ENCODE measurements at places on chromosomes 6 and 20.

DNA sequence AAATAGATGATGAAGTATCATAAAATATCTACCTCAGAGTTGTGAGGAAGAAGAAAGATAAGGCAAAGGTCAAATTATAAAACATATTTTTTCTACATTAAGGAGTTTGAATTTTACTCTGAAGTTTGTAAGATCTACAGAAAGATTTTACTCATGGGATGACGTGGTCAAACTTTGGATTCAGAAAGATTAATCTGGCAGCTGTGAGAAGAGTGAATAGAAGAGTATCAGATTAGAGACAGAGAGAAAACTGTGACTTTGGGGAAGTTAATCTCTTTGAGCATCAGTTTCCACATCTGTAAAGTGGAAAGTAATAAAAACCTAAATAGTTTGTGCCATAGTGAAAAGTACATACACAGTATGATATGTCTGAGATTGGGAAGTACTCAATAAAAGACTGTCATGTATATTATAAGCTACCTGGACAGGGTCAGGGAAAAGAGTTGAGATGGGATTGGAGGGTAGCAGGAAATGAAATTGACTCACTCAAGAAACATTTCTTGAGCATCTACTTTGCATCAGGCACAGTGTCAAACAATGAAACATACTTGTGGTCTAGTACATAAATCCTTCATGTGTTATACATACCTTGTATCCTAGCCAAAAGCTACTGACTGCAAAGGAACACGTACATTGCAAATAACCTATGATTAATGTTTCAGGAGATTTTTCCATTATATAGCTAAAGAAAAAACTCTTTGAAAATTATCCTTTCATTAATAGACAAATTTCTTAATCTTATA is 222.1 kb downstream of the TMEM200A start:
- no peak for DNase-seq

DNA sequence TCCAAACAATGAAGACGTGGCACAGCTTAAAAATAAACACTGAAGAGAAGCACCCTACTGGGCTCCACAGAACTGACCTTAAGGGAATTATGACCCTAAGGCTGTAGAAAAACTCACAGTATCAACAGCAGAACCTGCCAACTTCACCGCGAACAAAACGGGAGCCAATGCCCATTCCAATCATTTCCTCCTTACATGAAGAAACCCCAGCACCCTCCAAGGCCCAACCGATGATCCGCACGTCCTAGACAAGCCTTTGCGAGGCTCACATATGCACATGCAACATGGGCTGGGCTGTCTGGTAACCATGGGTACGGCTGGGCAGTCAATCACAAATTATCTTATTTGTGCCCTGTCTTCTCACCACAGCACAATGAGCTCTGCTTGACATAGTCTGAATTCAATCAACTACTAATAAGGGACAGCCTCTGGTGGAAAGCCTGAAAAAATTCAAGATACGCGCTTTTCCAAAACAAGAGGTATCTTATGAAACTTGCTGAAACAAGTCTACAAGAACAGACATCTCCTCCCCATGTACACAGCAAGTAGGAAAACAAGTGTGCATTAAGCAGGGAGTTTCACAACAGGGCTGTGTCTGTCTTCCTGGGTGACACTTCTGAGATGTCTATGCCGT is 1.7 kb downstream of the DIDO1 start:
- DNase-seq, result peak; percentile 17

DNA sequence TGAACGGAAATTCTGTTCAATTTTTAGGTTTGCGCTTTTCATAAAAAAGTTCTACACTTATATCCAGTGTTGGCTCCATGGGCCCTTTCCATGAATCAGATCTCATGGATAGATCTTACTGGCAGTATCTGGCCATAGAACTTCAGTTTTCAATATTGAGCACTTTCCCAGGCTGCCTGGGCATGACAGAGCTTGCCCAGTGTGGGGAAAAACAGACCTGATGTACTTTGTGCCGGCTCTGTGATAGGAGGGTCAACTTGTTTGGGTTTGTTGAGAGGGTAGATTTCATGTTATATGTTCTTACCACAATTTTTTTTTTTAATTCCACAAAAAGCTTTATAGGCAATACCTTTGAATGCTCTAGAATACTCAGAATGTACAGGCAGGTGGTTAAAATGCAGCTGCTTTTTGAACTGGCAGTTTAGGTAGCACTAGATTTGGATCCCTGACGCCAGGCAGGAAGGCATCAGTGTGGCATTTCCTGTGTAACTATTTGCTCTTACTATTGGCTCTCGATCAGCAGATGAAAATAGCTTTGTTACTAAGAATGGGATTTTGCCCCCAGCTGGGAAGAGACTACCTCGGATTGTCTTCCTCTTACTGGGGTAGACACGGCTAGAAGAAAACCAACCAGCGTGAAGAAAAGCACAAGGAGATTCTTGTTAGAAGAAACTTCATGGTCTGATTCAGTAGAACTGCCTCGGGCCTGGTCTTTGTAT is 404.9 kb upstream of the SOX4 start:
- DNase-seq, result no peak

GRCh38 chr20:38113401-38114325 is 51.4 kb downstream of the TGM2 start:
- DNase-seq, result peak; percentile 87

DNA sequence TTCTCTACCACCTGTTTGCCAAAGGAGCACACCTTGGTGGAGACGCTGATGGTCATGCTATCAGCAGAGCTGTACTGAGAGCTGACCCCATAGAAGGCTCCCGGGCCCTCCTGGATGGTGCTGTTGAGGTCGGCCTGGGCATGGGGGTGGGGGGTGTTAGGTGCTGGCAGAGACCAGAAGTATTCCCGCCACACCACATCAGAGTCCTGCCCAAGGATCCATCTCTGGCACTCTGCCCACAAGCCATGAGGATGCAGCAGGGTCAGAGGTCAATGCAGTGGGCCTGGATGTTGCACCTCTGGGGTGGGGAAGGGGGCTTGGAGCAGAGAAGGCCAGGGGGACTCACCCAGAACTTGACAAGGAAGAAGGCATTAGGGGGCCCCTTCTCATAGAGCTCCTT is 7.4 kb downstream of the RPL10A start:
- DNase-seq, result no peak

DNA sequence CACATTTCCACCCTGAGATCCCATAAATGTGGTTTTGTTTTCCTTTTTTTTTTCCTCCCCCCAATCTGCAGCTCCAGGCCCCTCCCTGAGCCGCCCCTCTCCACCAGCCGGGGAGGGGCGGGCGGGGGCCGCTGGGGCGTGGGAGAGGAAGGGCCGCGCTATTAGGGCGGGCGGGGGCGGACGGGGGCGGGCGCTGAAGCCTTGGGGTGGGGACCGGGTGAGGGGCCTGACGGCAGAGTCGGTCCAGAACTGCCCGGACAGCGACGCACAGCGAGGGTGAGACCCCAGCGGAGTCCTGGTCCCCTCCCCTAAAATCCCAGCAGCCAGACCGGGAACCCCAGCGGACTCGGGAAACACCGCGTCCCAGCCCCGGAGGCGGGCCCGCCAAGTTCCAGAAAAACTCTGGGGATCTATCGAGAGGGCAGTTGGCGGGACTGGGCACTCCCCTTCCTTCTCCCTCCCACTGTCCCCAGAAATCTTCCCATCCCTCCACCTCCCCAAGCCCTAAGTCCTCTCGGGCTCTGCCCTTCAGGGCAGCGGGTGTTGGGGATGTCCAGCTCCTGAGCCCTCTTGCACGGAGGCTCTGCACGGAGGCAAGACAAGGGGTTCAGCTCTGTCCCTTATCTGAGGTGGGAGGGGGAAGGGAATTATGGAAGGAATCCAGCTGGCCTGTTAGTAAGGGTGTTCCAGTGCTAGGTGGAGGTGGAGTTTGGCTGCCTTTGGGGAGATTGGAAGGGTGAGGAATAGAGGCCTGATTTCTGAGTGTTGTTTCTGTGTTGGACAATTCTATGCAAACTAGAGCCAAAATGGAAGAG is at the start of gene PRICKLE4:
PRICKLE4 (plus strand) TSS at position 232 of the 815 bp plus-strand sequence. CDS start 2,692 bp downstream, outside the sequence.
- DNase-seq, result peak; percentile 11

- DNase-seq, result peak; percentile 77
Observed at GRCh38 chr20:63495741-63496595, 2.9 kb downstream of the EEF1A2 start.

- no peak for DNase-seq
Observed at GRCh38 chr20:44183282-44183681, 3.7 kb downstream of the JPH2 start.

- DNase-seq, result no peak
Observed at GRCh38 chr6:130945401-130945919, 117.6 kb downstream of the EPB41L2 start.

- no peak for DNase-seq
Observed at GRCh38 chr6:158321960-158322359, 9.7 kb downstream of the TULP4 start.

GRCh38 chr6:121354764-121355163 is 20.5 kb upstream of the TBC1D32 start:
- DNase-seq, result no peak

DNA sequence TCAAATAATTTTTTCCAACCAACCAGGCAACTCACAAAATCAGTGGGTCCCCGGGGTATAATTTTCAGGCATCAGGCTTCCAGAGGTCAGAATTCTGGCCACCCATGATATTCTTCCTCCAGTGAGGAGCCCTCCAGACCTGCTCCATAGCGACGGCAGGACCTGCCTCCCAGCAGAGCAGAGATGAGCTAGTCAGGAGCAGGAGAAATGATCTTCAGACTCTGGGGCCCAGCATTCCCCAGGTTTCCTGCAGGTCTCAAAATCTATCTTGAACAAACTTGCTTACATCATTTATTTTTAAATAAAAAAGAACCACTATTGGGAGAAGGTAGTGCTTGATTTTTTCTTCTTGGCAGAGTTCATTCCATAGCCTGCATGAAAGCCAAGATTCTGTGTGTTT is 44.7 kb downstream of the FAM50B start:
- DNase-seq, result no peak

DNA sequence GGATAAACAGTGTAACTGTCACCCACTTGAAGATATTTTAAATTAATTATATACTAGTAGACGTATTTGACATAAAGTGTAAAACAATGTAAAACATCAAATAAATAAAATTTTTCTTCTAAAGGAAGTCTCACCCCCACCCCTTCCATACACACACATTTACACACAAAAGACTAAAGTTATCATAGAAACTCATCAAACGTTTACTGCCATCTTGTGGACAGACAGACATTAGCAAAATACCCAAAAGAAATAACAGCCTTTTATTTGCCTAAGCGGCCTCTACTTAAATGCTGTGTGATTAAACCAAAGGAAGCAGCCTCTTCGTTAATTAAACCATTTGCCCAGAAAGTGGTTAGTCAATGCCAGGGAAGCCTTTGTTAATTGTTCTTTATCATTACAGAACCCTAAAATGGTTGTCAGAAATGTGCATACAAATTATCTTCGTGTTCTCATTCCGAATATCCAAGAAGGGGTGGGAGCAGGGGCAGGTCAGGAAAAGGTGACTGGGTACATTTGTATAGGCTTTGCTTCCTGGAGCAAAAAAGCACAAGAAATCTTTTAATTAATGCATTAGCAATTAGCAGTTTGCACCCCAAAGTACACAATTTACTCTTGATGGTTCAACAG is 176.2 kb upstream of the SASH1 start:
- peak; percentile 53 for DNase-seq

DNA sequence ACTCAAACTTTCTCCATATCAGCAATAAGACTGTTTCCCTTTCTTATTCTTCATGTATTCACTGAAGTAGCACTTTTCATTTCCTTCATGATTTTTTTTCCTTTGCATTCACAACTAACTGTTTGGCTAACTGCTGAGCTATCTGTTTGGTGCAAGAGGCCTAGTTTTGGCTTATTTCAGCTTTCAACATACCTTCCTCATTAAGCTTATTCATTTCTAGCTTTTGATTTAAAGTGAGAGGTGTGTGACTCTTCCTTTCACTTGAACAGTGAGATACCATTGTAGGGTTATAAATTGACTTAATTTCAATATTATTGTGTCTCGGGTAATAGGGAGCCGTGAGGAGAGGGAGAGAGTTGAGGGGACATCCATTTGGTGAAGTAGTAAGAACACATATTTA is 262.0 kb upstream of the PREP start:
- no peak for DNase-seq

- peak; percentile 83 for DNase-seq
Observed at GRCh38 chr6:79782792-79783580, 151.9 kb downstream of the SH3BGRL2 start.

- DNase-seq, result no peak
Observed at GRCh38 chr6:83873869-83874268, 14.4 kb downstream of the CYB5R4 start.

DNA sequence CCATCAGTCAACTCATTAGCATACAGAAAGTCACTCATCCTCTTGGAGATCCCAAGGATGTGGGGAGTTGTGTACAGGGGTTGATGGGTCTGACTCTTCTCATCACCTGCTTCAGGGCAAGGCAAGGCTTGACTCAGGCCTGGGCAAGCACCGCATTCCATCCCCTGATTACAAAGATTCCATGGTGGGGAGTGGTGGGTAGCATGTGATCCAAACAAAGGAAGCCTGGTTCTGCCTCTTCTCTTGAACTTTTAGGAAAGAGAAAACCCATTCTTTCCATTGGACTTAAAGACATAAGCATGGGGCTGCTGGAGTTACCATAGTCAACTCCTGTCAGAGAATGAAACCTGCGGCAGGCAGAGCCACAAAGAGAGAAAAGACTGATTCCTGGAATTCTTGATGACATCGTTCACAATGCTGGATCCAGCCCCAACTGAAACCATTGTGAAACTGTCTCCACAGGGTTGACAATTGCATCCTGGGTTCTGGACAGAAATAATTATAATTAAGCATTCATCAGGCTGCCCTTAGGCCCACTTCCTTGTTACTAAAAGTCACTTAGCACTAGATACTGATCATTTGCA is 235.8 kb upstream of the KCNG1 start:
- DNase-seq, result no peak

DNA sequence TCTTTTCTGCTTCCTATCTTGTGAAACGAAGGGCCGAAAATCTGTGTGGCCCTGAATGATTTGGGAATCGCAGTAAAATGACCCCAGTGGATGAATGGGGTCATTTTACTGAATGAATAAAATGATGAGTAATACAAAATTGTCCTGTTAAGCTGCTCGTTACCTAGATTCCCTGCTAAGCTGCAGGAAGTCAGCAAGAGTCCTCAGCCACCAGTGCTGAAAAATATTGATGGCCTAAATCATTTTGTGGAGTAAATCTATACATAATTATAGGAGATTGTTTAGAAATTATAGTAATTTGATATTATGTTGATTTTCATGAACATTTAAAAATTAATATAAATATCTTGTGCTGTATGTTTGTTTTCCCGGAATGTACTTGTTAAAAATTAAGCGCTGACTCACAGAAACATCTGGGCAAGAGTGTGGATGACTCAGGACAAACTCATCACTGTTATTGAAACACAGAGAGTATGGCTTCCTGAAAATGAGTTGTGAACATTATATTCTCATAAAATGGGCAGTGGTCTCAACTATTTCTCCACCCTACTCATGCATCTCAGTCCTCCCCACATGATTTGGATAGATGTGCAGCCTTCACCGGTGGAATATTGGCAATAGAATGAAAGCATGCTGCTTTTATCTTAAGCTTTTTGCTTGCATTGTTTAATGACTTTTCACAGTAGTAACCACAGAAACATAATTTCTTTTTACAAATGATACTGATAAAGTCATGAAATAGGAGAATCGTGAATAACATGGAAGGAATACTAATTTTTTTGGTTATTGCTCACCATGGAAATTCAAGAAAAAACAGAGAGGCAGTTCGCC is 36.2 kb upstream of the RGS17 start:
- no peak for DNase-seq

- DNase-seq, result peak; percentile 82
Observed at GRCh38 chr6:34027445-34027936, 118.4 kb downstream of the GRM4 start.

- no peak for DNase-seq
Observed at GRCh38 chr6:2635911-2636310, 114.8 kb downstream of the MYLK4 start.

Data from suppressor macrophage (primary cell).